ENCODE measurements at places on chromosomes 2 and 18. TPM values are rescaled to one million over a fixed set of nuclear protein-coding genes. Genes with fewer than 3 reads are reported as not detected.
A peak's percentile ranks its signal among the peaks of the same experiment; 100 is the strongest.

GRCh38 chr2:236693531-236693930, 123.9 kb downstream of the ACKR3 start:
- no peak for DNase-seq

TSPYL6 gene
- not detected for total RNA-seq

GRCh38 chr18:26689226-26689879, 141.0 kb upstream of the KCTD1 start:
- DNase-seq, result no peak

DNA sequence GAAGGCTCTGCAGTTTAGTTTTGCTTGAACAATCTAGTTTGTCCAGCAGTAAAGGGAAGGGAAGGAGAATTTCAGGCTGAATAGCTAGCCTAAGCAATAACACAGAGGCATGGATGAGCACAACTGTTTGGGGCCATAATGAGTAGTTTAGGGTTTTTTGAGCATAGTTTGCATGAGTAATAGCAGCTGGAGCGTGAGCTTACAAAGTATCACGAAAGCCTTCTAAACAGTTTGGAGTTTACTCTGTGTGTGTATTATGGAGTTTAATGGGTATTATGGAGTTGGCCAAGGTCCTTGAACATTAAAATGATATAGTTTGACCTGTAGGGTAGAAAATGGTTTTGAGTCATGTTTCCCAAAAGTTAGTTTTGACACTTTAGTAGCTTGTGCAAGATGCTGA, 782.3 kb downstream of the ERBB4 start:
- no peak for DNase-seq

UGT1A10 gene
- total RNA-seq, result not detected

DNA sequence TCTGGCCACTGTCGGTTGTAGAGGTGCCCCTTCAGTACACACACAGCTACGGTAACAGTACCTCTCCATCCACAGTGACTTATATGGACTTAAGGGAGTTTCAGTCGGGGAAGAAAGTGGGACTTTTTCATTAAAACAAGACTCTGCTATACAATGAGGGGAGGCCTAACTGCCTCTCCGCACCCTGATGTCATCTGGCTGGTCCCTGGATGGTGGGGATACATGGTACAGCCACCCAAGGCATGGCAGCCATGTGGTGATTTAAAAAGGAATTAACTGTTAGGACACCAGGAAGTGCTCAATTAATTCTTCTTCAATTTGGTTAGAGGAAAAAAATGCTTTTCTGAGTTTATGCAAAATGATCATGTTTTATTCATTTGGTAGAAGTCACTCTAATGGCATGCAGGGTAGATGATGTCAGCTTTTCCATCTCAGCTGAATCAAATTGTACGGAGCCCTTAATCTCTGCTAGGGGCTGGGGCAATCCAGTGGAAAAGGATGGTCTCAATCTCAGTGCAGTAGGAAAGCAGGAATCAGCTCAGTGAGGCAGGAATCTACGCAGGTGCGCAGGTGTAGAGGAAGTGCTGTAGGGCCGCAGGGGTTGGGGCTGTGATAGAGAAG, 243.9 kb downstream of the PRKCE start:
- DNase-seq, result no peak

LRRC30 gene
- total RNA-seq, result not detected

PLA2R1 gene
- 0.09 TPM for total RNA-seq

DNA sequence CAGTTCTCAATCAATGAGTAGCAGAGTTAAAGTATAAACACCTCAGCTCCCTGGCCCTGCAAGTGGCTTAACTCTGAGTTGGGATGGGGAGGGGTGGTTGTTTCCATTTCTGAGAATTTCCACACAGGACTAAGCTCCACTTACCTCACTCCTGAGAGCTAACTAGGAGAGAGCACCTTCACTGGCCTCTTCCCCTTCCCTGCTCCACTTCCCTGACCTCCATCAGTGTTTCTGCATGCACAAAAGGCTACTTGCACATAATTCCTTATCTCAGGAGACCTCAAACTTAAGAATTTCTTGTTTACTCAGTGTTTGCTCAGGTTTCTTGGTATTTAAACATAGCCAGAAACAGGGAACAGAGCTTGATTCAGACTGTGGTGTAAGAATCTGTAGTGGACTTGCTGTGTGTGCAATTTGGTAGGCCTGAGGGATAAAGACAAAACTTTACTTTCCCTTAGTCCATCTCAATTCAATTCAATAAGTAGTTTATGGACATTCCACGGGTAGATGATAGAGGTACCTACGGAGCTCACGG, 97.2 kb downstream of the PID1 start:
- DNase-seq, result no peak

DNA sequence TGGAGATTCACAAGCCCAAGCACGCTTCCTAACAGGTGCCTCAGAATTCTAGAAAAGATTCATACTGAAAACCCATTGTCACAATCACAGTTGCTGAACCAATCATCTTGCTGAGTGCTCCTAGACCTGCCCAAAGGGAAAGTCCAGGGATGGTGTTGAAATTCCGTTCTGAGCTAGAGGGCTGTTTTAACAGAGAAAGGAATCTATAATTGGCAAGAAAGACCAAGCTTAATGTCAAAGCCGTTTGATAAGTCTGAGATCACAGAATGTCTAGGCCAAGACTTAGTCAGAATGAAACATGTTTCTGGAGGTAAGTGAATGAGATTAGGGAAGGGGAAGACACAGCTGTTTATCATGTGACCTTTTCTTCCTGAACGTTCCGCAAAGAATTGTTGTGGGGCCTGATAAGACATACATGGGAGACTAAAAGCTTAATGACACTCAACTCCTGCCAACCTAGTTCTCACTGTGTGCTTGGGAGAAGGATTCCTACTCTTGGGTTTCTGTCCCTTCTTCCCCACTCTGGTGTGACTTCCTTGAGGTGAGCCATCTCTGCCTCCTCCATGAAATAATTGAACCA, 27.5 kb downstream of the PMAIP1 start:
- DNase-seq, result no peak

DNA sequence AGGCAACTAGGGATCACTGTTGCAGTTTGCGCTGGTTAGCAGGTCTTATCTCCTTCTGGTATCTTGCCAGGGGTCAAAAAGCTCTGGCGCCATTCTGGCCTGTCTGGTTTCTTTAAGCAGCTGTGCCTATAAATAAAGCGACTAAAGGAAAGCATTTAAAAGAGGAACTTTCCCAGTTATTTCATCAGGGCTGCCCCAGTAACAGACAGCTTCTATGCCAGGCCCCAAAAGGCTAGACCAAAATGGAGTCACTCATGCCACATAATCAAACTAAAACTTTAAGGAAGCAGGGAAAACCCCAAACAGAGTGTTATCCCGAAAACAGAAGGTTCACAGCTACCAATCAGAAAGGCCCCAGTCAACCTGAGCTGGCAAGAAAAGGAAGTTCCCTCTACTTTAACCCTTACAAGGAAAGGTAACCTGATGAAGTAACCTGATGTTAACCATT, 41.2 kb upstream of the HNRNPA3 start:
- DNase-seq, result no peak

IL36G gene
- total RNA-seq, result not detected

GRCh38 chr2:216633616-216634369, 573 bp downstream of the IGFBP2 start:
- DNase-seq, result peak; percentile 35

DNA sequence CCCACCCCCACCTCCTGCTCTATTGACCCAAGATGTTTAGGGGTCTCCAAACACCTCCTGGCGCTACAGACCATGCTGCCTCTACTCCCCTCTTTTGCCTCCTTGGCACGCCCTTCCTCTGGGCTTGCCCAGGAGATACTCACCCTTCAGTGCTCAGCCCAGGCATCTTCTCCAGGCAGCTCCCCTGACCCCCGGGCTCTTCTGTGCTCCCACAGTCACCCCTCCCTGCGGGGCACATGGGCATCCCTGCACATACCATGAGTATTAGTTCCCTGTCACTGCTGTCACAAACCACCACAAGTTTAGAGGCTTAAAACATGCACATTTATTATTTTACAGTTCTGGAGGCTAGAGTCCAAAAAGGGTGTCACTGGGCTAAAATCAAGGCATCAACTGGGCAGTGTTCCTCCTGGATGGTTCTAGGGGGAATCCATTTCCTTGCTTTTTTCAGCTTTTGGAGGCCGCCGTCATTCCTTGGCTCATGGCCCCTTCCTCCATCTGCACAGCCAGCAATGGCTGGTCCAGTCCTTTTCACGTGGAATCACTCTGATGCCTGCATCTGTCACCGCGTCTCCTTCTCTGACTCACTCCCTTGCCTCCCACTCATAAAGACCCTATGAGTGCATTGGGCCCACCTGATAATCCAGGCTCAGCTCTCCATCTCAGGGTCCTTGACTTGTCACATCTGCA, 230.4 kb upstream of the COPS8 start:
- no peak for DNase-seq

DYNAP gene
- total RNA-seq, result not detected

- DNase-seq, result no peak
Measured at GRCh38 chr2:208300847-208301618, 35.0 kb downstream of the PIKFYVE start.

DNA sequence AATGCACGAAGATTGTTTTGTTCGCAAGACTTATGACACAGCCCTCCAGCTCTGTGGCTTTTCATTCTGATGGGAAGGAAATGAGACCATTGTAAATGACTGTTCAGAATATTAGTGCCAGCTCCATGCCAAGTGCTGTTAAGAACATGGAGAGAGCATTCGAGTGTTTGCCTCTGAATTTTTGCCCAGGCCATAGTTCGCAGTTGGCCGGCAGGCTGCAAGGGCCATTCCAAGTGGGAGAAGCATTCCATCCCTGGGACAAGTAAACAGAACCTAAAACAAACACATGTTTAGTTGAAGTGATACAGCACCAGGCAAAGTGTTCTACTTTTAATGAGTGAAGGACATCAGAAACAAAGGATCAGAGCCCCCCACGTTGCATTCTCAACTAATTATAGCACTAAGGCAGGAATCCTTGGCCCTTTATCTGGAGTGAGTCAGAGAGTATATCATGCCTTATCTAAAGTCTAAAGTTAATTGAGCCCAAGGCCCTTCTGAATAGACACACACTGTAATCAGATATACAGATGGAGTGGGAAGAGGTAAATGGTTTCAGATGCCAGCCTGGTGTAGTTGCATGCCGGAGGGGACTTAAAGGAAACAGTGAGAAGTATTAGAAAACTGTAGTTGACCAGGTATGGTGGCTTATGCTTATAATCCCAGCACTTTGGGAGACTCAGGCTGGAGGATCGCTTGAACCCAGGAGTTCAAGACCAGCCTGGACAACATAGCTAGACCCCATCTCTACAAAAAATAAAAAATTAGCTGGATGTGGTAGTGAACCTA, 53.3 kb downstream of the NEDD4L start:
- no peak for DNase-seq

ABHD3 gene
- 21.1 TPM for total RNA-seq

ZNF2 gene
- 6.3 TPM for total RNA-seq

DNA sequence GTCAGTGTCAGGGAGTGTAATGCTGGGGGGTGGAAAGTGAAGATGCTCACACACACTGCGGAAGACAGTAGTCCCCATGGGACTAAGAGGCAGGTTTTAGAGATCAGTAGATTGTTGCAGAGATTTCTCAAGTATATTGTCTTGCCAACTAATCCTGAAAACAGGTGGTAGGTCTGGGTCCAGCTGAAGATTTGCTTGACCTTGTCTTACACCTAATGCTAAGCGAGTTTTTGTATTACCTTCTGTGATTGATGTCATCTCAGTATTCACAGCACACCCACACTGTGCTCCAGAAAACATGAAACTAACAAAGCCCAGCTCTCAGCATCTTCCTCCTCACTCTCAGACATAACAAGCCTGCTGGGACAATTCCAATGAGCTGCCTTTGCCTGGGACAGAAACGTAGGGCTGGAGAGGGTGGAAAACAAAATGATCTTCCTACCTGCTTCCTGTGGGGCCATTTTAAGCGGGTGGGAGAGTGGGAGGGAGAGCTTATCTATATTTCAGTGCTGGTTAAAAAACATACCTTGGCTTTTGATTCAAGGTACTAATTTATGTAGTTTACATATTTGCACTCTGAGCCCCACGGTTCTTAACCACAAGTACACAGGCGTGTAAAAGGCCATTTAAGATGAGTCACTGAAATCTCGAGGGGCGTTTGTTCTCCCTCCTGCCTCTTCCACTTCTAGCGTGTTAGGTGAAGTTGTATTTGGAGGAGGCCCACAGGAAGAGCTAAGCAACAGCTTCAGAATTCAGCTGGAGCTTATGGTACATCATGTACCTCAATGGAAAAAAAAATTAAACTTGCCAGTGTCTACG, 23.1 kb upstream of the RBMS1 start:
- no peak for DNase-seq

ABCG8 gene
- not detected for total RNA-seq

GYPC gene
- 84.4 TPM for total RNA-seq

DNA sequence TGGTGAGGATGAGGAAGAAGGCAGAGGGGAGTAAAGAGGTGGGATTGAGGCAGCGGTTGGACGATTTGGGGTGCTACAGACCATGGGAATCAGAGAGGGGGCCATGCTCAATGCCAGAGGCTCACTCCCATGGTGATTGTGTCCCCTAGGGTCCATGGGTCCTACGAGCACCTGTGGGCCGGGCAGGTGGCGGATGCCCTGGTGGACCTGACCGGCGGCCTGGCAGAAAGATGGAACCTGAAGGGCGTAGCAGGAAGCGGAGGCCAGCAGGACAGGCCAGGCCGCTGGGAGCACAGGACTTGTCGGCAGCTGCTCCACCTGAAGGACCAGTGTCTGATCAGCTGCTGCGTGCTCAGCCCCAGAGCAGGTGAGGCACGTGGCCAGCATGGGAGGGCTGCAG, 5.2 kb downstream of the CAPN10 start:
- DNase-seq, result no peak

GRCh38 chr2:176508984-176509740, 239.9 kb downstream of the MTX2 start:
- no peak for DNase-seq

PIEZO2 gene
- 17.0 TPM for total RNA-seq

DNA sequence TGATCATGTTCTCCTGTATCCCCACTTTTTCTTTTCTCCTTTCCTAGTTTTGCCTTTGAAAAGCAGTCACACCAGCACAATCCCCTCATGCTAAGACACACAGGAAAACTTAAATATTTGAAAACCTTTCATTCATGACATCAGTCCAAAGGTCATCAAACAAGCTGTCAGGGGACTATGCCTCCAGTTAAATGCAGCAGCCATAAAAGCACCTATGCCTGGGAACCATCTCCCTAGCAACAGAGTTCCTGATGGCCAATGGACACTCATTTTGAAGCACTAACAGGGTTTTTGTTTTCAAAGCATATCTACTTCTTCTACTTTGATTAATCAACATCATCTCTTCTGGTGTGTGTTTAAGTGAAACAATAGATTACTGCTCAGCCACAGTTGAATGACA, 286.4 kb upstream of the PARD3B start:
- no peak for DNase-seq

DNA sequence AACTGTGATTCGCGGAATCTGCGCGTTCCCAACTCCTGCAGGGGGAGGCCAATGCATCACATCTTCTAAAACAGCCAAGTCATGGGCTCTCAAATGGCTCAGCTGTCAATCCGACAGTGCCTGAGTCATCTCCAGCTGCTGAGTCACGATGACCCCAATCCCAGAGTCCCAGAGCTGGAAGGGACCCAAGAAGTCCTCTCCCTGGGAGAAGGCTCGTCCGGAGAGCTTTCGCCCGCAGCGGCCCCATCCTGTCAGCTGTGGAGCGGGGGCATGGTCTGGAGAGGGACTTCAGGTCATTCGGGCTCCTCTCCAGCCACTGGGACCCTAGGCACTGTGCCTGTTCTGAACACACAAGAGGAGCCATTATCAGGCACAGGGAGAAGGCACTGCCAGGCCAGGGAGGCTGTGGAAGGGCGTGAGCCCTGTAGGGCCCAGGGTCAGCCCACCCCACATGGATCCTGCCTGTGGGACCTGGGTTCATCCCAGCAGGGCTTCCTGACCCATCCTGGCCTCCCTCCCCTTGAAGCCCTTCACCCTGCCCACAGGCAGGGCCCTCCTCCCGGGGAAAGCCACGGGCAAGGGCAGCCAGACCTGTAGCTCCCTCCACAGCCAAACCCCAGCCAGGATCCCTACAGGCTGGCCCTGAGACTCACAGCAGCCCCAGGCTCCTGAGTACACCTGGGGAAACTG, 47.6 kb upstream of the GPC1 start:
- DNase-seq, result no peak
